ENCODE measurements at places on chromosomes 12 and 14.

GRCh38 chr12:48175613-48176416, 7.6 kb upstream of the CCDC184 start:
- DNase-seq = no peak

DNA sequence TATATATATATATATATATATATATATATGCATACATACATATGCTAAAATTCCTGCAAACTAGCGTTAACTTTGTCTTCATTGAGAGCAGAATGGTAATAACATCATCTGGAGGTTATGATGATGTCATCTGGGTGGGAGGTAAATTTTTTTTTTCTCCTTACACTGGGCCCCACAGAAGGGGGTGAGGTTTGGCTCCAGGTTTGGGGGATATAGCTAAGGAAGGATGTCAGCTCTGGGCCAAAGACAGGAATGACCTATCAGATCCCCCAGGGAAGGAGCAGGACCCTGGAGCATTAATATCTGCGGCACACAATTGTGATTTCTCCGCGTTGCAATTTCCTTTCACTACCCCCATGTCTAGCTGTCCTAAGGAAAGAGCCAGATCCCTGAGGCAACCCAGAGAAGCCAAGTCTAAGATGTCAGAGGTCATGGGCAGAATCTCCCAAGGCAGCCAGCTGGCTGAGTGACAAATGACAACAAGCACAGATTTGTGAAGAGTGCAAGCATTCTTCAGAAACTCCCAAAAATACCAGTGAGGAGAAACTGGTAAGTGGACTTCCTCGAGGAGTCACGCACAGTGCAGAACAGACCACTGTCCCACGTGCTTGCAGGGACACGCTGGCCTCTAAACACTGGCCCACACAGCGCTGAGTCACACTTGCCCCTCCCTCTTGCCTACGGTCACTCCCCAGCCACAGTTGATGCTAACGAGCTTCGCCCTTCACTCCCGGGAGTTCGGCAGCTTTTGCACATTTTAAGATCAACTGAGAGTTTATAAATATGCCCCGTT, 9.9 kb downstream of the UBC start:
- DNase-seq = no peak

GRCh38 chr12:129984106-129984505, 80.3 kb upstream of the TMEM132D start:
- DNase-seq = no peak

- DNase-seq = no peak
Observed at GRCh38 chr12:114846771-114847170, 162.8 kb upstream of the TBX3 start.

- no peak for DNase-seq
Observed at GRCh38 chr14:39873791-39874190, 441.6 kb upstream of the FBXO33 start.

GRCh38 chr14:81637639-81638038, 104.0 kb upstream of the SEL1L start:
- DNase-seq = no peak

- peak; percentile 36 for DNase-seq
Observed at GRCh38 chr12:132886529-132887477, 602 bp downstream of the CHFR start.

- DNase-seq = peak; percentile 85
Observed at GRCh38 chr12:125183187-125184067, 118.2 kb downstream of the AACS start.

DNA sequence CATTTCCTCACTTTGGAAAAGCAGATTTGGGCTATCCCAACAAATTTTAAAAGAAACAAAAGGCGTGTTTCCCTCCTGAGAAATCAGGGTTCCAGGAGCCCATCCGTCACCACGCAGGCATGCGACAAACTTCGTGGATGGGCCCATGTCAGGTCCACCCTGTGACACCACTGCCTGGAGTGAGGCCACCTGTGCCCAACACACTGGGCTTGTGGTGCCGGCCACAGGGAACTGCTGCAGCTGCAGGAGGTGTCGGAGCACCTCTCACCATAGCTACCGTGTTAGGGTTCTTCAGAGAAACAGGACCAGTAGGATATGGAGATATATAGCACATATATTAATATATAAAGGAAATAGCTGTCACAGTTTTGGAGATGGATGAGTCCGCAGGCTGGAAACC, 53.0 kb upstream of the BCL11B start:
- DNase-seq = no peak

GRCh38 chr12:91205811-91206210, 23.2 kb upstream of the DCN start:
- no peak for DNase-seq

DNA sequence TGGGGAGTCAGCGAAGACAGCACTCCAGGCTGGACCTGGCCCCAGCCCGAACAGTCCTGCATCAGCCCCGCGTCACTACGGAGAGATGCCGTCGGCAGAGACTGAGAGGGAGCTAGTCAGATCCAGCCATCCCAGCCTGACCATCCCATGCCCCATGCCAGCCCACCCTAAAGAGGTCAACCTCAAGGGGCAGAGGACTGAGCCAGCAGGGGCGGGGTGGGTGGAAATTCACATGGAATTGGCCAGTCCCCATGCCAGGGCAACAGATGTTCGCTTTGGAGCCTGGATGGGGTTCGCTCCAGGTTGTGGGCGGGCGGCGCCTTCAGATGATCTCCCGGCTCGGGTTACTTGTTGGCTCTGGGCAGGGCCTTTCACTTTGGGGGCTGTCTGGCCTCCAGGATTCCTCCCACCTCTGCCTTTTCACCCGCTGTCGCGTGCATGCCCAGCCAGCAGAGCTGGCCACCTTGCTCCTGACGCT, 154.3 kb downstream of the TSPAN9 start:
- no peak for DNase-seq

- DNase-seq = no peak
Observed at GRCh38 chr14:69398818-69399210, 322 bp downstream of the SLC39A9 start.

DNA sequence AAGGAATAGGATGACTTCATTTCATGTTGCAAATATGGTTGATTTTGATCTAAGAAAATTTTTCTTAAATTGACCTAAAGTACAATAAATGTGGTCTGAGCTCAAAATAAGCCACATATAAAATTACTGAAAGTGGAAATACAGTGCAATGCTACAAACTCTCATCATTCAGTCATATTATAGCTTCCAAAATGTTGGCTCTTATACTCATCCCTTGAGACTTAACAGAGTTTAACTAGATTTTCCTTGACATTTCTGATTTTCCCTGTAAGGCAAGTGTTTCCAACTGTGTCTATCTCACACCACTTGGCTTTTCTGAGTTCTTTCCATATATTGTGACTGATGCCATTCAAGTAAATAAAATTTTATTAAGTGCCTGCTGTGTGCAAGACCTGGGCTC, 123.7 kb upstream of the NTF3 start:
- DNase-seq = no peak

GRCh38 chr12:93483151-93483807, 16.0 kb downstream of the MRPL42 start:
- DNase-seq = no peak
